Anterior cingulate cortex (tissue), 58 donors: ENCODE measurements at places on chromosomes 6 and 20.

- DNase-seq, result no peak
Observed at GRCh38 chr6:18533793-18534192, 146.6 kb downstream of the RNF144B start.

DNA sequence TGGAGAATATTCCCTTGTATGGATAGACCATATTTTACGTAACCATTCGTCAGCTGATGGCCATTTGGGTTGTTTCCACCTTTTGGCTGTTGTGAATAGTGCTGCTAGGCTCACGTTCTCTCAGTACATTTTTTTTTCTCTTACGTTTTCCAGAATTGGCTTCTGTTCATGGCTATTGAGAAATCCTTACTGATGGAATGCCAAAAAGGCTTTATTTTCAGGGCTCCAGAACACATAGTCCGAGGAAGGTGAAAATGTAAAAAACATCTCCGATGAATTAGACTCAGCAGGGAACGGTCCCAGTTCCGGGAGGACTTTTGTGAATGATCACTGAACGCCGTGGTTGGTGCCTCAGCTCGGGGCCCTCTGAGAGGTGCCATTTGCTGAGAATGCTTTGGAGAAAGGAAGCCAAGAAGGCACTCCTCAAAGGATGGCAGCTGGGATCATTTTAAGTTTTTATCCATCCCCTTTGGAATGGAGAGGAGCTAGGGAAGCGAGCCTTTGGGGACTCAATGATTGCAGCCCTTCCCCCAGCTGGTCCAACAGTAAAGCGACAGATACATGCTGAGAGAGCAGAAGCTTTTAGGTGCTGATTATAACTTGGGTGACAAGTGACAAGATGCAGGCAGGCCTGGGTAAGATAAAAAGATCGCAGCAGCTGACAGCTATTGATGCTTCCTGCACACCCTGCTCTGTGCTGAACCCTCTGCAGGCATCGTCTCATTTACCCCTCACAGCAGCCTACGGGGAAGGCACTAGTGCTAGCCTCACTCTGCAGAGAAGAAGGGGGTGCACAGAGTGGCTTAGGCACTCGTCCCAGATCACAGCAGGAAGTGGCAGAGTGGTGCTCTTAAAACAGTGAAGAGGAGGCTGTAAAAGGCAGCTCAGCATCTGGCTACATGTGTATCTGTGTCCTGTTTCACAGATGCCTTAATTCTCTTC, 133.4 kb upstream of the KCNG1 start:
- no peak for DNase-seq

DNA sequence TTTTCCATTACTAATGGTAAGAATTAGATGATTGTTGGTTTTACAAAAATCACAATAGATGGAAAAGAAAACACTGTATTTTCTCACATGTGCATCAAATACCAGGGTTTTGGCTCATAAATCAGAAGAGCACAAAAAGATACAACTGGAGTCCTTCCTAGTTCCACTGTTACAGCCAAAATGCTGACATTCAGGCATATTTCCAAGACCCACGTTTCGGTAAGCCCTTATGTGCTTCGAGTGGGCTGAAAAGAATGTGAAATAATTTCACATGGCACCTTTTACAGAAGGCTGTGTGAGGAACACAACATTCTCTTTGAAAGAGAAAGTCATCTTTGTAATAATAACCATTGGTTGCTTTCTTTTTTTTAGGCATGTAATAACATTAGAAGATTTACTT, 326.7 kb upstream of the FLRT3 start:
- no peak for DNase-seq

GRCh38 chr20:38283236-38283635, 20.7 kb upstream of the BPI start:
- no peak for DNase-seq

GRCh38 chr20:33635341-33635740, 26.8 kb upstream of the C20orf144 start:
- no peak for DNase-seq

- no peak for DNase-seq
Observed at GRCh38 chr6:127514773-127515227, 4.3 kb downstream of the MTCL3 start.
